ENCODE measurements at places on chromosomes 2 and 18.

DNA sequence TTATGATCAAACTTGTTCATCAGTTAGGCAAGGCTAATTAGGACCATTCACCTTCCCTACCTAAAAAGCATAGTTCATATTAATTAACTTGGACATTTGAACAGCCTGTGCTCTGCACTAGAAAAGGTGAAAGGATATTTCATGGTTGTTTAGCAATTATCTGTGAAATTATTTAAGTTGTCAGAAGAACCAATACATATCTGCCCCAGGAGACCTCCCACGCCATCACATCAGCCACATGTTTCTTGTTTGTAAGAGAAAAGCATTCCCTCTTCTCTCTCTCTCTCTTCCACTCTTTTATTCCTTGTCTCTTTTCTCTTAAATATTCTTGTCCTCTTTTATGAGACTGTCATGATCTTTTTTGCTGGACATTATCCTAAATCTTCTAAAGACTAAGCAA, 282.0 kb upstream of the RND3 start:
- no peak for DNase-seq

DNA sequence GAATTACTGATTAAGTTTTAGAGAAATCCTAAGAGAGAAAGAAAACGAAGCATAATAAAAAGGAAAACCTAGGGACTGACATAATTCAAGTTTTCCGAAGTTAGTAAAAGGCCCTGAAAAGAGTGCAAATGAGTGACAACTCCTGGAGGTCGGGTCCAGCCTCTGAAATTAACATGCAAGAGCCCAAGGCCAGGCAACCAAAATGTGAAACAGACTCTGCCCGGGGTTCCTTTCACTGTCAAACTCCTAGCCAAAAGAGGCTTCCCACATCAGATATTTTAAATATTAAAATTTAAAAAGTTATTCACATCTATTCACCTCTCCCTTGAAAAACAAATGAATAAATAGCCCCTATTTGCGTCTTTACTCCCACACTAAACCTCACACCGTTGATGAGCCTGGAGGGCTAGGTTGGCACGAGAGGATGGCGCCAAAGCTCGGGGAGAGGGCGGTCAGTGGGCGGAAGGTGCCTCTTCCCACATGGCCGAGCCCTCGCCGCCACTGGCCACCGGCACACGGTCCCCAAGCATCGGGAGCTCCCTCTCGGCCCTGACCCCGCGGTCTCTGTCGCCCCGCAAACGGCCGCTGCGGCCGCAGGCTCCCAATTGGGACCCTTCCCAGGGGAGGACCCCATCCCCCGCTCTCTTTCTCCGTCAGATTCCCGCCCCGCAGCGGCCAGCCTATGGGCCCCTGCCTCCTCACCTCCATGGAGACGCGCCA, 630 bp downstream of the PPM1G start:
- DNase-seq = no peak

DNA sequence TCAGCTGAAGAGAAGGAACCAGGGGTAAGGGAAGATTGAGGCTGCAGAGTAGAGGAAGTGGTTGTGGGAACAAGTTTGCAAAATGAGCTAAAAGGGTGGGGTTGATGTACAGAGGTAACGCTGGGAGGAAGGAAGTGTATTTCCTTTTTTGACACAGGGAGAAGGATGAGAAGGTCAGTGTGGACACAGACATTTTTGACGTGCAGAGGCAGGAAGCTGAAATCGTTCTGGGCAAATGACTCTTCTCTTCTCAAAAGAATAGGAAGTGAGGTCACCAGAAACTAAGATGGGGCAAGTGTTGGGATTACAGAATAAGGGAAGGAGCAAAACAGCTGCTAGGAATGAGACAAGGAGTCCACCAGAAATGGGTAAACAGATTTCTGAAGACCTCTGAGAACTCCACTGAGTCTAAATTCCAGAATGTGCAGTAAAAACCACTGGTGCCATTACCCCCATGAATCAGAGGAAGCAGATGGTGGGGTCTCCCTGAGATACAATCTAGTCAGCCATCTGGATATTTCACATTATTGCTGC, 20.0 kb upstream of the RNF149 start:
- no peak for DNase-seq

DNA sequence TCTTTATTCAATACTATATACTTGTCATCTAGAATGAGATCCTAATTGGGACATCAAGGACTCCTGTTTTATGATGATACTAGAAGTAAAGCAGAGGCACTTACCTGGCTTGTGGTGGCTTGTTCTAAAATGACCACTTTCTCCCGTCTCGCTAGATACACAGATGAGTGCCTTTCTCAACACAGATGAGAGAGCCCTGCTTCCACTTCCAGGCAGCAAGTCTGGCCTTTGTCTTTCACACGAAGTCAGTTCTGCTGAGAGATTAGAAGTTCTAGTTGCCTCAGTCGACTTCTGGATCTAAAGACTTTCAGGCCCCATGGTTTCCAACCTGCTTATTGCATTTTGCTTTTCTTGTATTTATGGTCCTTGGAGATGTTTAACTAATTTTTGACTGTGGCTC, 70.3 kb downstream of the PPP1R1C start:
- no peak for DNase-seq

- no peak for DNase-seq
These were observed 40.5 kb upstream of the IL1R2 start for GRCh38 chr2:101951296-101951695.

DNA sequence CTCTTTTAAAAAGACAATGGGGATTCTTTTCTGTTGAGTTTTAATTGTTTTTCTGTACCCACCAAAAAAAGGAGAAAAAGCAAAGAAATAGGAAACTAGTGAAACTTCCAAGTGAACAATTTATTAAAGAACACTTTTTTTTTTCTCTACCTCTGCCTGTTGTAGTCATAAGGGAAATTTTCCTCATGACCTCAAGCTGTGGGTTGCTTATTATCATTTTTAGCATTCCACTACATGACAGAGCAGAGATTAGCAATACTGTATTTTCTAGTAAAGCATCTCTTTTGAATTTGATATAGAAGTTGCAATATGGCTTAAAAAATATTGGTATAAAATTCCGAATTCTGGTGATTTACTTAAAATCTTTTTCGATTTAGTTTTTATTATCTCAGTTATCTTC, 87.9 kb upstream of the LRRTM1 start:
- no peak for DNase-seq

DNA sequence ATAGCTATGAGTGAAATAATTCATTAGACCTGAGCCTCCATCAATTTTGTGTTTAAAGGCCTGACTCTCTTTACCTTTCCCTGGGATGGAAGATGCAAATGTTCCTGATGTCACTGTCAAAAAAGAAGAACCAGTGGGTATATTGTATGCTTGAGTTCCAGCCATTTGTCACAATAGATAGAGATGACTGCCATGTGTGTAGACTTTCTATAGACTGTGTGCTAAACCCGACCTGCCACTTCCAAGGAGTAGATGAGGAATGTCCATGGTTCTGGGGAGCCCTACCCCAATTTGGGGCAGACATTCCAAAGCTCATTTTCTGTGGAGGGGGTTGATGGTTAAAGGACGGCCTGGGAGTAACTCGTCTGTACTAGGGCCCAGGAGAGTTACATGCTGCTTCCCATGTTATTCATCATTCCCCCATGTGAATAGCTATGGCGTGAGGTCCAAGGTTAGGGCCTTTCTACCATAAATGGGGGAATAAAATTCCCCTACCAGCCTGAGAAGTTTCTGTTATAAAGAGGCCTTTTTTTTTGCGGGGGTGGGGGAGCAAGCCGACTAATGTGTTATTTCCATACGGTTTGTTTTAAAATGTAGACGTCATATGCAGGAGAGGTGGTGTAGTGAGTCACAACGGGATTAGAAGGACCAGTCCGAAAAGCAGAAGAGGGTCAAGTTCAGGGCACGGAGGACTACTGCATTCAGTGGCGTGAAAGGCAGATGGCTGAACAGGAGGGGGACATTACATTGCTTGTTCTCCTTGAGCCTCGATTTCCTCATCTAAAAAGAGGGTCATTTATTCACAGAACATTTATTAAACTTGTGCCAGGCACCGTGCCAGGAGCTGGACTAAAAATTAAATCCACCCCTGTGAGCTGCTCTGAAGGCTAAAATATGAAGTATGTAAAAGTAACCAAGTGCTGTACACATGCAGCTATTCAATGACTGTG, 24.0 kb downstream of the IL1B start:
- DNase-seq = no peak
